Psoas muscle (tissue), 8 donors: ENCODE measurements at places on chromosomes 4 and X. TPM values are rescaled to one million over a fixed set of nuclear protein-coding genes. Genes with fewer than 3 reads are reported as not detected.

DNA sequence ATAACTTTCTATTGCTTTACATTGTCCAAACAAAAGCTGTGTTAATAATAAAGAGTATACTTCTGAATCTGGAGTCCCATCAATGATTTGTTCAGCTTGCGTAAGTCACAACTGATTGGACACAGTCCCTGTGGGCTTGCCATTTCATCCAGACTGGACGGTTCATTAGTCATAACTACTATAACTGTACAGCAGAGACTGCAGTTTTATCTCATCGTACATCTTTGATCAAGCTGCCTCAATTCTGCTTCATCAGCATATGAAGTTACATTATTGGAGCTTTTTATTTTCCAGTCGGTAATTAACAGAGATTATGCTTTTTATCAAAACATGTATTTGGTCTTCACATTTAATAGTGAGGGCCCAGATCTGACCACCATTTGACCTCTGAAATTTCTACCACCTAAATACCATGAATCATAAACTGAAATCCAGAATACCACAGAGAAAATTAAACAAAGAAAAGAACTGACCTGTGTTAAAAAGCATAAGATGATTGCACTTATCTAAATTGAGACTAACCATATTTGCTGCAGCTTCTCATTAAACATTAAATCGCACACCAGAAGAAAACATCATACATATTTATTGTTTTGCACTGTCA lies 12.5 kb upstream of the MAB21L2 start:
- DNase-seq, result no peak
- no peaks in the 10 kb centered on the region for H3K36me3 ChIP-seq
- H3K4me1 ChIP-seq, result no peaks in the 10 kb centered on the region
- H3K27me3 ChIP-seq, result no peaks in the 10 kb centered on the region

GRCh38 chr4:123676890-123677229 lies 280.3 kb downstream of the SPRY1 start:
- peak overlapping the region; percentile 46 for H3K4me3 ChIP-seq

GRCh38 chr4:139532947-139533346 lies 23.1 kb downstream of the SETD7 start:
- H3K36me3 ChIP-seq, result peaks cover 31% of the 10 kb centered on the region
- H3K4me1 ChIP-seq, result peaks cover 47% of the 10 kb centered on the region
- DNase-seq, result no peak
- peak overlapping the region; percentile 41 for H3K4me3 ChIP-seq
- no peaks in the 10 kb centered on the region for H3K27me3 ChIP-seq
- H3K27ac ChIP-seq, result peak overlapping the region; percentile 85

DNA sequence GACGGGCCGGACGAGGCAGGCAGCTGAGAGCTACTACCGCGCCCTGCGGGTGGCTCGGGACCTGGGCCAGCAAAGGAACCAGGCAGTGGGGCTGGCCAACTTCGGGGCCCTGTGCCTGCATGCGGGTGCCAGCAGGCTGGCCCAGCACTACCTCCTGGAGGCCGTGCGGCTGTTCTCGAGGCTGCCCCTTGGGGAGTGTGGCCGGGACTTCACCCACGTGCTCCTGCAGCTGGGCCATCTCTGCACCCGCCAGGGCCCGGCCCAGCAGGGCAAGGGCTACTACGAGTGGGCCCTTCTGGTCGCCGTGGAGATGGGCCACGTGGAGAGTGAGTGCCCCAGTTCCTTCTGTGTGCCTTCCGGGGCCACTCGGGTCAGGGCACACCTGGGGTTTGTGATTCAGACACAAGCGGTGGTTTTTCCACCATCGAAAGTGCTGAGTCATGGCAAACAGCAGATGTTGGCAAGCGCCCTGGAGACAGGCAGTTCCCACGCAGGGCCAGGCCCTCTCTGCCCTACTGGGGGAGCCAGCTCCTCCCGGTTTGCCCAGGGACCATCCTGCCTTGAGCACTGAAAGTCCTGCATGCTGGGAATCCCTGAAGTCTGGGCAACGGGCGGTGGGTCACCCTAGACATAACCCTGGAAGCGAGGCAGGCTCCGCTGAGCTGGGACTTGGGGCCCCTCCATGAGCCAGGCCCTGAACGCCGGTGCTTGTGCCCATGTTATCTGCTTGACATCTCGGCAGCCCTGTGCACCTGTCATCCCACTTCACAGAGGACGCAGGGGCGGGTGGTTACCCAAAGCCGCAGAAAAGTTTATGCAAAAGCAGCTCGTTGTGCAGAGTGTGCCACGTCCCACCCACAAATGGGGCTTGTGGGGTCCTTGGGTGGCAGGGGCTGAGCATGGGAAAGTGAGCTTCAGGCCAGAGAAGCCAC lies 29.5 kb downstream of the SH3TC1 start:
- H3K4me3 ChIP-seq, result no peak overlapping the region
- peak overlapping the region; percentile 13 for H3K27ac ChIP-seq
- no peaks in the 10 kb centered on the region for H3K27me3 ChIP-seq
- H3K36me3 ChIP-seq, result no peaks in the 10 kb centered on the region

The MND1 gene
- total RNA-seq, result not detected

The NMU gene
- not detected for total RNA-seq
